Endodermal cell (in vitro differentiated cells): ENCODE measurements at places on chromosomes 2 and 18. TPM values are rescaled to one million over a fixed set of nuclear protein-coding genes. Genes with fewer than 3 reads are reported as not detected.

DNA sequence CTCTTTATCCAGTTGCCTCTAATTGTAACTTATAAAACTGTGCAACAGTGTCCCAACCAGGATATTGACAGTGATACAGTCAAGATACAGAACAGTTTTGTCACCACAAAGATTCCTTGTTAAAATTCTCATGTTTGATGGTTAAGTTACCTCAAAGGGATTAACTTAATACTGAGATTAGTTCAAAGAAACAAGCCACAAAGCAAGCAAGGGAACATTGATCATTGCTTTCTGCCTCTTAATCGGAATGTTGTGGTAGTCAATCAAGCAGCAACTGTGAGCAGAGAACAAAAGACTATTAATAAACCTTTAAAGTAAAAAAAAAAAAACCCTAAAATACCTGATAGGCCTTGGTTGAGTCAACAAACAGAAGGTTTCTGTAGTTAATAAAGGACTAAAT, 352.3 kb downstream of the PARD3B start:
- no peak for DNase-seq

GRCh38 chr18:54358495-54359040, 862 bp downstream of the C18orf54 start:
- DNase-seq: no peak

Gene DLX1
- total RNA-seq: not detected in 3 replicates

Gene TCF23
- not detected in 3 replicates for total RNA-seq

DNA sequence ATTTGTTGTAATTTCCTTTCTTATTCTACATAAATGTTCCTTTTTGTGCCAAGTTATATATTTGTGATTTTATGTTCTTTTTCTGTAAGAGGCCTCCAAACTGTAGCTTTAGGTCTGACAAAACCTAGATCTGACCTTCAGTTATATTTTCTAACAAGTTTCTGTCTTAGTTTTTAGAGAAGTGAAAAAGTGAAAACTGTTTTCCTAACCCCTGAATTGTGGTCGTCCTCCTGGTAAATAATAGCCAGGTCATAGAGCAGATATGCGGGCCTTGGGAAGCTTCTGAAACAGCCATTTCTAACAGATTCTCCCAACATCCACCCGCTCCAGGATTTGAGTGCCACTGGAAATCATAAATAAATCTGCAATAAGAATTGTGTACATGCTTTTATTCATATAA, 398.4 kb upstream of the CWC22 start:
- DNase-seq: no peak

Gene WDR35
- total RNA-seq: 4.6 to 12.1 TPM (median 11.3 TPM) in 3 replicates

DNA sequence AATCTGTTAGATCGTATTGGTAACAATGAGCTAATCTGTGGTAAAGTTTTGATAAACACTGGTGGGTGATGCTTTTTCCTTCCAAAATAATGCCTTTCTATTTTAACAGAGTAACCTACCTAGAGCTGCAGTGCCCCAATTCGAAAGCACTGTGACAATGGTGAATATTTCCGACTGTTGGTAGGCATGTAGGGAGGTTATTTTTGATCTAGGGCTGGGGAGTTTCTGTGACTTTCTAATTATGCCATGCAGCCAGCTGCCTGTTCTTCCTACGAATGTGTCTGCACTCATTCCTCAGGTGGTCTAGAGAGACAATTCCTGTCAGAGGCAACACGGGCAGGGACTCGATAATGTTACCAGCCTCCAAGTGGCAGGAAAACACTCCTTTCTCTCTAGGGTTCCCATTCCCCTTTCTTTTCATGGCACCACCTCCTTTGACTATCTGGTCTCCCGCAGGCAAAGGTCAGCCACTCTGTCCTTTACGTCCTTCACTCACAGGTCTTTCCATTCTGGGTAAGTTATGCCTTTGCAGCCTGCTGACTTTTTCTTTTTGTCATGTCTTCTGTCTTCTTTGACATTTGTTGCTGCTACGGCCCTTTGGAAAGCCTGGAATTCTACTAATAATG, 167.2 kb upstream of the MGAT5 start:
- DNase-seq: peak; percentile 64

GRCh38 chr2:133949595-133949994, 304.3 kb upstream of the MGAT5 start:
- DNase-seq: no peak

Gene TXNDC2
- total RNA-seq: not detected in 3 replicates

Gene NCKAP5
- 0.59 and 0.92 TPM in 2 replicates for total RNA-seq

DNA sequence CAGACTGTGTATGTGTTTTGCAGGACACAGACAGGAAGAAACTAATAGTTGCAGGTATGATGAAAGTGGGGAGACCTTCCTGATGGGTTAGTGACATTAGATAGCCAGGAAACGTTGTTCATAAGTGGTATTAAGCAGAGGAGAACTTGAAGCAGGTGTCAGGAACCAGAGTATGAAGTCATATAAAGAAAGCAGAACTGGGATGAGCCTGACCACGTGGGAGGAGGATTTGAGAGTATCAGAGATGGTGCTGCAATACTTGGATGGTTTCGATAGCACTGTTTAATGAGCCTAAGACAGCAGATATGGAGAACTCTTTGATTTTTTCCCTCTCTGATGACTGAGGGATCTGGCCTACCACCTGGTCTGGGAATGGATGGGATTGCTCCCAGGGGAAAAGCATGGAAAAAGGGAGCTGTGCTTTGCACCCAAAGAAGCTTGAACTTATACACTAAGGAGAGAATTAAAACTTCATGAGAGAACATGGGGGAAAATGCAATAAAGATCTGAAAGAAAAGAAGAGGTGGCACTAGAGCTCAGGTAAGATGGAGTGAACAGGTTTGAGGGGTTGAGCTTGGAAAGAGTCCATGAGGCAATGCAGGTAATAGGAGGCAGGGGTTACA, 226.0 kb upstream of the LRRTM1 start:
- no peak for DNase-seq

- no peak for DNase-seq
Observed at GRCh38 chr2:217162533-217162932, 302.7 kb upstream of the TNP1 start.

Gene PDE1A
- 0.23 and 0.31 TPM in 2 replicates for total RNA-seq
